ENCODE measurements at places on chromosomes 2 and 18.

DNA sequence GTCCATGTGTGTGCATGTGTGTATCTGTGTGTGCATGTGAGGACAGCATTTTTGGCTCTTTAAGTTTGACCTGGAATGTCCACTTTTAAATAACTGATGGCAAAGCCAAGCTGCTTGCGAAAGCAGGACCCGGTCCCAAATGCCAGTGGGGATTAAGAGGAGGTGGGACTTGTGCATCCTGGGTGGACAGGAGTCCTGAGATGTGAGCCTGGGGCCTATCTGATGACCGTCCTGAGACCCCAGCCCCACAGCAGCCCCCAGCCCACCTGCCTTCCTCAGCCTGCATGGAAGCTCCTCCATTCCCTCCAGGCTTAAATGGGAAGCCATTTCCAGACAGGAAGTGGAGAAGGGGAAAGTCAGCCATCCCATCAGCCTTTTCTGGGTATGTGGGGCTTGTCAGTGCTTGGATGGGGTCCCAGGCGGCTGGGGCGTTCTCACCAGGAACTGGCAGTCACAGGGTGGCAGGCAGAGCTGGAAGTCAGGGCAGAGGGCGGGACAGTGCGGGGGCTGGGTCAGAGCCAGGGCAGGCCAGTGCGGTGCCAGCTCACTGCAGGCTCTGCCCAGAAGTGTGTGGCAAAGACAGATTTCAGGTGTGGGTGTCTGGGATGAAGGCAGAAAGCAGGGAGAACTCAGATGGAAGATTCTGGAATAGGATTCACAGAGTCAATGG, 117.8 kb downstream of the ACKR3 start:
- DNase-seq = no peak

- DNase-seq = no peak
These were observed 105.0 kb upstream of the FSIP2 start for GRCh38 chr2:185633621-185634020.

DNA sequence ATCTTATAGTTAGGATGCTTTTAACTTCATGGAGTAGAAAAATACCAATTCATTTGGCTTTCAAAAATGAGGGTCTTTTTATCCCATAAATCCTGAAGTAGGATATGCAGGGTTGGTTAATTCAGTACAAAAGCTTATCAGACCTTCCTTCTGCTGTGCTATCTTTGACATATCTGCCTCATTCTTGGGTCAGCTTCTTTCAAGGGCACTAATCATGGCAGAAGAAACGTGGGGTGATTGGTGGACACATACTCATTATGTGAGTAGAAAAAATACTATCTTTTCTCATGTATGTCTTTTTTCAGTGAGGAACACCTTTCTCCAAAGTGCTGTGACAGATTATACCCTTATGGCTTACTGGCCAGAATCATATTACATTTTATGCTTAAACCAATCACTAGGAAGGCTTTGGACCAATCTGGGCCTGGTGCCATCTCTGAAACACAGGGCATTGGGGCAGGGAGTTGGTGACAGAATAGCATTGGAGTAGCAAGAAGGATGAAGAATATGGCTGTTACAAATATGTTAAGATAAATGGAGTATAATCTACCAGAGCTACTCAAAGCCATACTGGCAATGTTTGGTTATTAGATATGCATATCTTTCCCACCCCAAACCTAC, 10.1 kb downstream of the UGP2 start:
- DNase-seq = no peak

- peak; percentile 68 for DNase-seq
These were observed at the start of gene SCRN3 for GRCh38 chr2:174395284-174395968. Gene SCRN3, plus strand, starts transcription at chr2:174395730. Its CDS starts 2,554 bp downstream, at chr2:174398284.

DNA sequence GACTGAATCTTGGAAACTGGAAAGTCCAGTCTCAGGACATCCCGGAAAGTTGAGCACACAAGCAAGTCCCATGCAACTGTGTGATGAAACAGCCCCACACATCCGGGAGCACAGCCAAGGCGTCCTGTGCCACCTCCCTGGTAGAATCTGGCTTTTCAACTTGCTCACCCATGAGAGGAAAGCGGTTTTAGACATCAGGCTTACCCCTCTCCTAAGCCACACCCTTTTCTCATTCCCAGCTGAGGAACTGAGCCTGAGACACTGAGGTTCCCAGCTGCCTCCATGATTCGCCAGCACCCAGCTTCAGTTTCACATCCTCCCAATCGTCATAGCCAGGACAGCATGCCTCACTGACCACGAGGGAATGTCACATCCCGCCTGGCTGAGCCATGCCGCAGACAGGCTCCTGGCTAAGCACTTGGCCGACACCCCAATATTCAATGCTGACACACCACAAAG, 60.3 kb downstream of the STEAP3 start:
- no peak for DNase-seq

GRCh38 chr2:43152741-43153647, 73.4 kb downstream of the ZFP36L2 start:
- no peak for DNase-seq

All from T follicular helper cell (primary cell).